ENCODE measurements at places on chromosomes 3 and 15. TPM values are rescaled to one million over a fixed set of nuclear protein-coding genes. Genes with fewer than 3 reads are reported as not detected.

The SCAANT1 gene
- total RNA-seq: not detected

DNA sequence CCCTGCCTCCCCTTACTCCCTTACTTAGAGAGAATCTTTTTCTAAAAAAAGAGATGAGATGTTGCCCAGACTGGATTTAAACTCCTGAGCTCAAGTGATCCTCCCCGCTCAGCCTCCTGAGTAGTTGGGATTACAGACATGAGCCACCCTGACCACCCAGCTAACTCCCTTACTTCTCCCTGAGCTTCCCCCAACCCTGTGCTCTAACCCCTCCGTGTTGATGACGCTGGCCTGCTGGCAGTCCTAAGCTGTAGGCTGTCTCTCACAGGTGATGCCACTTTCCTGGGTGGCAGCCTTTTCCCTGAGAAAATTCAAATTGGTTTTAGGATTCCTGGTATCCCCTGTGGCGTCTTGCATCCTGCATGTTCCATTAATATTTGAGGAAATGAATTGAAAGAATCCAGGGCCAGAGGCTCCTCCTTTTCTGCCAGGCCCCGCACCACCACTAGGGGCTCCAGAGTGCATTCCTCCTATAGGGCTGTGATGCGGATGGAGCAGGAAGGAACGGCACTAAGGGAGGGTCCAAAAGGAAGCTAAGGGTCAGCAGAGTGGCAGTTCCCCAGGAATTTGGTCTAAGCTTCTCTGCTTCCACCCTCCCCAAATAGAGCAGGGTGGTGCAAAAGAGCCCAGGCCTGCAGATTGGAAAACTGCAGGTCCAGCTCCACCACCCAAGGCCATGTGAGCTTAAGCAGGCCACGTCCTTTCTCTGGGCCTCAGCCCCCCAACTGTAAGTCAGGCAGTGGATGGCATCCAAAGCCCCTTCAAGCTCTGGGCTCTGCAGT, 101.1 kb downstream of the DAPK2 start:
- no peak overlapping the region for H3K27ac ChIP-seq
- H3K4me1 ChIP-seq: no peaks in the 10 kb centered on the region
- DNase-seq: peak; percentile 94
- H3K36me3 ChIP-seq: no peaks in the 10 kb centered on the region
- H3K4me3 ChIP-seq: no peak overlapping the region

DNA sequence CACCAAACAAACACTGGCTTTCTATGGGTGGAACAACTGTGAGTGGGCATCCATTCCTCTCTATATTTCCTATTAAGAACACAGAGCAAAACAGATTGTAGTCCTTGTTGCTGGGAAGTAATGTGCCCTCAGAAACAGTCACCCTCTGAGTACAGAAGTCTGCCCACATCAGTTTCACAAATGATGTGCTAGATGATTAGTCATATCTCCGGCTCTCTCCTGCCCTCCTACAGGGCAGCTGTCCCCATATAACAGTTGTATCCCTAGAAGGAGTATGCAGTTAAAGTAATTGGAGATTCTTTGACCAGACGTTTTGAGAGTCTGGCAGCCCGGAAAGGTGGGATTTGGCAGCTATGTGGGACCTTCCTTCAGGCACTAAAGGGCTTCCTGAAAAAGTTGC, 159.9 kb downstream of the APBA2 start:
- no peaks in the 10 kb centered on the region for H3K36me3 ChIP-seq
- DNase-seq: no peak
- H3K27me3 ChIP-seq: no peaks in the 10 kb centered on the region

The FEZF2 gene
- not detected for total RNA-seq

GRCh38 chr15:52115598-52116427, 3.2 kb upstream of the BCL2L10 start:
- H3K27ac ChIP-seq: no peak overlapping the region
- H3K4me1 ChIP-seq: peaks cover 7% of the 10 kb centered on the region
- H3K4me3 ChIP-seq: no peak overlapping the region
- peaks cover 35% of the 10 kb centered on the region for H3K27me3 ChIP-seq
- no peak for DNase-seq
- H3K36me3 ChIP-seq: no peaks in the 10 kb centered on the region

- no peak overlapping the region for H3K27ac ChIP-seq
- H3K4me3 ChIP-seq: no peak overlapping the region
- DNase-seq: no peak
- H3K36me3 ChIP-seq: no peaks in the 10 kb centered on the region
- H3K27me3 ChIP-seq: no peaks in the 10 kb centered on the region
These were observed 86.1 kb upstream of the SAMMSON start for GRCh38 chr3:69913422-69913821.

The DAZL gene
- total RNA-seq: 5.3 TPM

- no peaks in the 10 kb centered on the region for H3K4me1 ChIP-seq
- H3K27ac ChIP-seq: no peak overlapping the region
- no peaks in the 10 kb centered on the region for H3K27me3 ChIP-seq
- no peak overlapping the region for H3K4me3 ChIP-seq
- H3K36me3 ChIP-seq: no peaks in the 10 kb centered on the region
These were observed 169.1 kb downstream of the TPRG1 start for GRCh38 chr3:189340680-189341460.

DNA sequence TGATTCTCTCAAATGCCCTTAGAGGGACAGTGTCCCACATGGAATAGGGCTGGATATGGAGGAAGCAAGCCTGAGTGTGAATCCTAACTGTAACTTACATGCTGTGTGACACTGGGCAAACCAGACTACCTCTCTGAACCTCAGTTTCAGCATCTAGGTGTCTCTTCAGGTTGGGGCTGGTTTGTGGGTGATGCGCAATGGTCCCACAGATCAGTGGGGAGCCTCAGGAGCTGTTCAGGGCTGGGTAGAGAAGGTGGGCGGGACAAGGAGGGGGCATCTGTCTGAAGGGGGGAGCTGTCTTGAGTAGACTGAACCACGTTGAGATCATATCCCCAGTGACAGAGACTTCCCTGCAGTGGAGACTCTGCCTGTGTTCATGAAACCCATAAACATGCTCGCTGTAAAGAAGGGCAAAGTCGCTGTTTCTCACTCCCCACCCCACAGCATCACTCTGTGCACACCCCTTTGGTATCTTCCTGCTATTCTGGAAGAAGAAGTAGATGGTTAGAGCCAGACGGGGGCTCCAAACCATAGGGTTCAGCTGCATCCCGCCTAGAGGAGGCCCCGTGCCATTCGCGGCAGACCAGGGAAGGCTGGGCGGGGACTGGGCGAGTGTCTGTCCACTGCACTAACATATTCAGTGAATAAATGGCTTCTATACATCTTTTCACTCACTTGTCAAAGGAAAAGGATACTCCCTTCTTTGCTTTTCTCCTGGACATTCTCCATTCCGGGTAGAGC, 28.4 kb downstream of the SRPRB start:
- no peak for DNase-seq
- H3K4me1 ChIP-seq: no peaks in the 10 kb centered on the region
- no peaks in the 10 kb centered on the region for H3K36me3 ChIP-seq
- no peak overlapping the region for H3K27ac ChIP-seq

Measured in GM23338 (cell line).